ENCODE measurements at places on chromosomes 3 and 15.

DNA sequence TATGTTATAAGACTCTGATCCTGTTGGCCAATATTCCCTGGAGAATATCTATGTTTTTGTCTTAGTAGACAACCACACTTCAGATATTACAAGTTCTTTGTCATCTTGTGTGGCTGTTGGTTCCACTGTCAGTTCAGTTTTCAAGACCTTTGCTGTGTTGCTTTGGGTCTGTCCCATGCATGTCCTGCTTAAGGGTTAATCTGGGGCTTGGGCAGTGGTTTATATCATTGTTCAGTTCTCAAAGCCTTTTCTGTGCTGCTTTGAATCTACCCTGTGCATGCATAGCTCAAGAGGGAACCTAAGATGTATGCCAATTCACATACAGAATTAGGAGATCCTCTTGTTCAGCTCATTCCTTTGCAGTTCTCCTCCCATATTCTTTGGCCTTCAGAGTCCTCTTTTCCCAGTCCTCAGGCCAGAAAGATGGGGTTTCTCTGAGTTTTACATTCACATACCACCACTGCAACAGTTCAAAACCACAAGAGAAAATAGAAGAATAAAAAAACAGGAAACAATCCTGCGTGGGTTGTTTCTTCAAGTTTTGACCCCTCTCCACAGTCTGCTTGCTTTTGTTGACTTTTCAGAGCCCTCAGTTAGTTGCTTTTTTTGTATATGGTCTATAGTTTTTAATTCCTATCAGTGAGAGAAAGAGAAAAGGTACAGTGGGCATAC, 21.6 kb downstream of the BUB1B start:
- DNase-seq: no peak

DNA sequence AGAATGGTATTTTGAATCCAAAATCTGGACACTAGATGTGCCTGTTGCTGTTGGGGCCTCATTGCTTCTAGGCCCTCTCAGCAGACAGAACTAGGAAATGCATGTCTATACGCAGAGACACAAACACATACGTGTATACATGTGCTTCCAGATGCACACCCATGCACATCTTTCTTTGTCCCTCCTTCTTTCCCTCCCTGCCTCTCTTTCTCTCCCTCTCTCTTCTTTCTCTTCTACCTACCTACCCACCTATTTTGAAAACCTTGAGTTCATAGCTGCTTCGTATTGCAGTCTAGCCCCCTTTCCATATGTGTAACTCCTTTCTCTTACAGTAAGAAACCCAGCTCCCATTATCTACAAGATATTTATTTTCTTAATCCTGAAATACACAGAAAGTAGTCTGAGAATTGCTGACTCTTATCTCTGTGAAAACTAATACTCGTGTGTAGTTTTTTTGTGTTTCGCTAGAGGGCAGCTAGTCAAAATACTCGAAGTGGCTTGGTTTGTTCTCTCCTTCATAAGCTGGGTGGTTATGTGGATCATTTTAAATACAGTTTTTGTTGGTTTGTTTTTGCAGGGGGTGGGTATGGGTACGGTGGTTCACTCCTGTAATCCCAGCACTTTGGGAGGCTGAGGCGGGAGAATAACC, 18.5 kb downstream of the RPL32 start:
- DNase-seq: no peak

GRCh38 chr15:41106947-41107346, 9.1 kb downstream of the INO80 start:
- DNase-seq: no peak

- no peak for DNase-seq
Observed at GRCh38 chr15:29105151-29105854, 164.3 kb downstream of the NSMCE3 start.

DNA sequence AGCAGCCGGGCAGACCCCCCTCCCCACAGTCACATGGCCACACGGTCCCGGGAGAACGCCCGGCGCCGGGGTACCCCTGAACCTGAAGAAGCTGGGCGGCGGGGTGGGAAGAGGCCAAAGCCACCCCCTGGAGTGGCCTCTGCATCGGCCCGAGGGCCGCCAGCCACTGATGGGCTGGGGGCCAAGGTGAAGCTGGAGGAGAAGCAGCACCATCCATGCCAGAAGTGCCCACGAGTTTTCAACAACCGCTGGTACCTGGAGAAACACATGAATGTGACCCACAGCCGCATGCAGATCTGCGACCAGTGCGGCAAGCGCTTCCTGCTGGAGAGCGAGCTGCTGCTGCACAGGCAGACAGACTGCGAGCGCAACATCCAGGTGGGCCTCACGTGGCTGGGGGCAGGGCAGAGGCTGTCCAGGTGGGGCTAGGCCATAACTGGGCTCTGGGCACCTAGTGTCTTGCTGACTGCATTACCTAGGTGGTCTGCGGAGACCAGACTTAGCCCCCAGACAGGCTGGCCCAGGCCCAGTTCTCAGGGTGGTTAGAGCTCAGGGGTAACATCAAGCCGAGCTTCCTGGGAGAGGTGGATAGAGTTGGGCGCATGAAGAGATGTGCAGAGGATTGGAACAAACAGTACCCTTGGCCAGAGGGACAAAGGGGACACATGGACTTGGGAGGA, 6.1 kb downstream of the ZBTB47 start:
- DNase-seq: no peak

- no peak for DNase-seq
Observed at GRCh38 chr3:191151653-191152052, 47.4 kb upstream of the OSTN start.

All from LNCaP clone FGC (cell line).